ENCODE measurements at places on chromosomes 11 and 22. TPM values are rescaled to one million over a fixed set of nuclear protein-coding genes. Genes with fewer than 3 reads are reported as not detected.

C22orf31 gene
- total RNA-seq, result 1.2 TPM

MS4A3 gene
- 0.72 TPM for total RNA-seq

YAP1 gene
- 69.8 TPM for total RNA-seq

ANGPTL5 gene
- total RNA-seq, result 4.7 TPM

NUDT8 gene
- 2.6 TPM for total RNA-seq

RAB6A gene
- total RNA-seq, result 129 TPM

SLC22A8 gene
- 95.5 TPM for total RNA-seq

APOL5 gene
- total RNA-seq, result not detected
